Type B pancreatic cell (in vitro differentiated cells): ENCODE measurements at places on chromosomes 16 and 17. TPM values are rescaled to one million over a fixed set of nuclear protein-coding genes. Genes with fewer than 3 reads are reported as not detected.

DNA sequence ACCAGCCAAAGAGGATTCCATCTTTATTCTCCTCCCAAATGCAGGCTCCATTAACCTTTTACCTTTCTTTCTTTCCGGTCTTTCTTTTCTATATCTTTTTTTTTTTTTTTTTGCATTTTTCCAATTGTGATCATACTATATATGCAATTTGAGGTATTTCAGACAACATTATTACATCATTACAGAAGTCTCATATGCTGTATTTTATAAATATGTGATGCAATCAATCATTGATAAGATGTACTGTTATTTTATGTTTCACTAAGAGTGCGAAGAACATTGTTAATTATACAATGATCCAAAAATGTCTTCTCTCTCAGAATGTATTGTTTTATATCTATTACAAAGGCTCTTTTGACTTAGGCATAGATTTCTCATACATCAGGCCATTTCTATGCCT is 683.1 kb downstream of the WWOX start:
- DNase-seq: no peak

DNA sequence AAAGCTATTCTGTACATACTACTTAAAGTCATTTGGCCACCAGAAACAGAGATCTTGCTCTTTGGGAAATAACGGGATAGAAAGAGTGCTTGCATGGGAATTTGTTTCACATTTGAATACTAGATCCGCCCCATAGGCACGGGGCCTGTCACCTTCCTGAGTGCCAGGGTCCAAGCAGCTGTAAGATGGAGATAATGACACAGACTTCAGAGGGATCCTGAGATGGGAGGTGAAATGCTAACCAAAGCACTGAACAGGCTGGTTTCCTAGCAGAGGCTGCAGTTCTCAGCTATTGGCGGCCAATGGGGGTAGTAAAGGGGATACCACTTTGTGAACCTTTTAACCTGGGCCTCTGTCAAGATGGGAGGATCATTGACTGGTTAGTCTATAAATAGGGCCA is 225.4 kb downstream of the IRF8 start:
- DNase-seq: no peak

DNA sequence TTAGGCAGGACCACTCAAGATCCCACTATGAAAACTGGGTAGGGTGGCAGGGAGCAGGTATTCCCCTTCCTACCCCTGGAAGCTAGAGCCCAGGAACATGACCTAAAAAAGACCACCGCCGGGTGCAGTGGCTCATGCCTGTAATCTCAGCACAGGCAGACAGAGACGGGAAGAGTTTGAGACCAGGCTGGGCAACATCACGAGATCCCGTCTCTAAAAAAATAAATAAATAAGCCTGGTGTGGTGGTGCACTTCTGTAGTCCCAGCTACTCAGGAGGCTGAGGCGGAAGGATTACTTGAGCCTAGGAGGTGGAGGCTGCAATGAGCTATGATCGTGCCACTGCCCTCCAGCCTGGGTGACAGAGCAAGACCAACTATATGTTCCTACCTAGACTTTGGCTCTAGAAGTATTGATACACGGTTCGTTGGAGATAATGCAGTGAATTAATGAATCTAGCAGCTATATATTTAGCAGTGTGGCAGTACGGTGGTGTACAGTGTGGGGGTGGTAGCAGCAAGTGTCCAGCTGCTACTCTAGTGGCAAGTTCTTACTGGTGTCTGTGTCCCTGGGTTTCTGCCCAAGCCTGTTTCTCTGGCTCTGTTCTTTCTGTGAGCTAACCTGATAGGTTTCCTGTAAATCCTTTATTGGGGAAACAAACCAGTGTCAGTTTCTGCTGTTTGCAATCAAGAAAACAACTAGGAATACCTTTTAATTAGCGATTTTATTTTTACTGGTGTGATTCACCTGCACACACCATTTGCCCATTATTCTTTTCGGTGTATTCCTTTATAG is 3.3 kb upstream of the USP31 start:
- no peak for DNase-seq

RBFOX1 gene
- total RNA-seq: 1.7 and 21.0 TPM in 2 replicates

CDH15 gene
- total RNA-seq: 5.0 TPM in 1 of 2 replicates, not detected in the other

PSMB3 gene
- 149 and 152 TPM in 2 replicates for total RNA-seq
